ENCODE measurements at places on chromosomes 6 and 20.

- no peak for DNase-seq
Observed at GRCh38 chr20:33086052-33086722, 6.7 kb downstream of the BPIFB4 start.

GRCh38 chr20:53077373-53078205 is 105.4 kb downstream of the TSHZ2 start:
- DNase-seq = no peak

- DNase-seq = peak; percentile 50
Observed at GRCh38 chr6:138654715-138655634, 118.6 kb upstream of the CCDC28A start.

DNA sequence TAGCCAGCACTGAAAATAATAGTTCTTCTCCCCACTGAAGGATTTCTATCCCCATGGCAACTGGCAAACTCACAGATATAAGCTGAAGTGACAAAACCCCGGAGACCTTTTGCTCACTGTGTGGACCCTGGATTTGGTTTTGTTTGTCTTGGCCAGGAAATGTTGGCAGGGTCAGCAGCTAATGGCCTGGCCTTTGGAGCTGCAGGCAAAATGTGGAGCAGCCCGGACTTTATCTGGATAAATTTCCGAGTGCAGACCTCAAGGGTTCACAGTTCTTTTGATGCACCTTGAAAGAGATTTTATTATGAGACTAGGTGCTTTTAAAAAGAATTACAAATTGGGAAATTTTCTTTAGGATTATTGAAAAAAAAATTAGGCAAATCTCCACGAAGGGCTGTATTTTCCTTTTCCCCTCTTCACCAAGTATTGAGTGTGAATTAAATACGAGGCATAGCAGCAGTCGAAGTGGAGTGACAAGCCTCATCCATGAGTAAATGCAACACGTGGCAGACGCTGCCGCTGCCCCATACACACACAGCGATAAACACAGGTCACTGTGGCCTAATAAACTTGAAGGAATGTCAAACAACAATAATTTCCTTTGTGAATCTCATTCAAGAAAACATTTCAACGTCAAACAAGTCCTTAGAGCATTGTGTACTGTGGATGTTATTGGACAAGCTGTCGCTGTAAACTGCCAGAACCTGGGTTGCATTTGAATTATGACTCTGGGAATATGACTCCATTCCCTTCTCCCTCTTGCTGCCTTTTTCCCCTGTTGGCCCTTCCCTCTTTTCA is 35.1 kb upstream of the CCN6 start:
- no peak for DNase-seq

DNA sequence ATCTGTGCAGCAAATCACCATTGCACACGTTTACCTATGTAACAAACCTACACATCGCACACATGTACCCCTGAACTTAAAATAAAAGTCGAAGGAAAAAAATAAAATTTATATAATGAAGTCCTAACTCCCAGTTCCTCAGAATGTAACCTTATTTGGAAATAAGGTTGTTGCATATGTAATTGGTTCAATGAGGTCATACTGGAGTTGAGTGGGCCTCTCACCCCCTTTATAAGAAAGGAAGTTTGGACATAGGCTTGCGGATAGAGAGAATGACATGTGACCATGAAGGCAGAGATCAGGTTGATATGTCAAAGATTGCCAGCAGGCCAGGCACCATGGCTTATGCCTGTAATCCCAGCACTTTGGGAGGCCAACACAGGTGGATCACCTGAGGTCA is 16.1 kb upstream of the ZBTB22 start:
- DNase-seq = no peak

- DNase-seq = no peak
Observed at GRCh38 chr20:10649797-10650160, 24.0 kb downstream of the JAG1 start.

GRCh38 chr20:37565134-37565811 is 37.6 kb upstream of the BLCAP start:
- no peak for DNase-seq

- no peak for DNase-seq
Observed at GRCh38 chr6:107535626-107536025, 45.7 kb downstream of the SOBP start.

DNA sequence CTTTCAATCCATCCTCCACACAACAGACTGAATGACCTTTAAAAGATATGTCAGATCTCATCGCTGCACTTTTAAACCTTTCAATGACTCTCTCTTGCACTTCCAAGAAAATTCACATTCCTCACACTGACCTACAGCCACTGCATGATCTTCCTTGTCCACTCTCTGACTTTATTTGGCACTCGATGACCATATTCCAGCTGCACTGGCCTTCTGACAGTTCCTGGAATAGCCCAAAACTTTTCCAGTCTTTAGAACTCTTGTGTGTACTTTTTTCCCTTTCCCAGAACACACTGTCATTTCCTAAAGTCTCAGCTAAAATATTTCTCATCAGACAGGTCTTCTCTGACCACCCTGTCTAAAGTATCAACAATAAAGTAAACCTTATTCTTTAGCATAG is 174.6 kb downstream of the ADGRG6 start:
- no peak for DNase-seq

DNA sequence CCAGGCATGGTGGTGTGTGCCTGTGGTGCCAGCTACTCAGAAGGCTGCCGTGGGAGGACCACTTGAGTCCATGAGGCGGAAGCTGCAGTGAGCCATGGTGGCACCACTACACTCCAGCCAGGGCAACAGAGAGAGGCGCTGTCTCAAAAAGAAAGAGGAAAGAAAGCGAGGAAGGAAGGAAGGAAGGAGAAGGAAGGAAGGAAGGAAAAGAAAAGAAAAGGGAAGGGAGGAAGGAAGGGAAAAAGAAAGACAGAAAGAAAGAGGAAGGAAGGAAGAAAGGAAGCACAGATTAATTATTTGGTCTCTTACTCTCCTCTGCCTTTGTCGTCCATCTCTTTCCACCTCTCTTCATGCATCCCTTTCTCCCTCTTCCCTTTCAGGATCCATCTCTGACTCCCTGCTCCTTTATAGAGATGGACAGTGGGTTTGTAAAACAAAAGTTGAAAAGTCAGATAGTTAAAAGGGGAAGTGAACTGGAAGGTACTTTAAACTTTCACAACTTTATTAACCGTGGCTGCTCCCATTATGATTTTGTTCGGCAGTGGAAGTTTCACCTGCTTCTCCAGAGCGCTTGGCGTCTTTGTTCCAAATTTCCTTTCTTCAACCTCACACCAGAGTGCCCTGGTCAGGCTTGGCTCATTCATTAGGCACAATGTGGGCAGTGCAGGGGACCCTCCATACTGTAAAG is 1.5 kb downstream of the HLA-DQA1 start:
- DNase-seq = no peak

GRCh38 chr6:163397326-163397725 is 17.2 kb upstream of the QKI start:
- DNase-seq = no peak

DNA sequence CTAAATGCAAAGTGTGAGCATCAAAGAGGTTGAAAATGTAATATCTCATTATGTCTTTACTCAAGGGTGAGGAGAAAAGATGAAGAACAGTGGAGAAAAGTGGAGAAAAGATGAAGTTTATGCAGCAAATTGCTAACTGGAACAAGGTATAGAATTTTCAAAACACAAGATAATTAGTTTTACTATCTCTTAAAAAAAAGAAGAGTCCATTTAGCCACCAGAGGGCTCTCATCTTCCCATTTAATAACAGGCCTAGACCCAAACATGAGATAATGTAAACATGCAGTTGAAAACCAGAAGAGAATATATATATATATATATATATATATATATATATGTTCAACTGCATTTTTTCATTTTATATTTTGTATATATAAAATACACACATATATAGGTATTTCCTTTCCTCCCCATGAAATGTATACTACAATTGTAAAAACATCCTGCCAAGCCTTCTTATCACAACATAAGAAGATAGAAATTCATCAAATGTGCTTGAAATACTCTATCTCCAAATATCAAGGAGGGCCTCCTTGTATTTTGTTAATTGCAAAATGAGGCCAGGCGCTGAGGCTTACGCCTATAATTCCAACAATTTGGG is 78.4 kb downstream of the ADTRP start:
- DNase-seq = no peak

DNA sequence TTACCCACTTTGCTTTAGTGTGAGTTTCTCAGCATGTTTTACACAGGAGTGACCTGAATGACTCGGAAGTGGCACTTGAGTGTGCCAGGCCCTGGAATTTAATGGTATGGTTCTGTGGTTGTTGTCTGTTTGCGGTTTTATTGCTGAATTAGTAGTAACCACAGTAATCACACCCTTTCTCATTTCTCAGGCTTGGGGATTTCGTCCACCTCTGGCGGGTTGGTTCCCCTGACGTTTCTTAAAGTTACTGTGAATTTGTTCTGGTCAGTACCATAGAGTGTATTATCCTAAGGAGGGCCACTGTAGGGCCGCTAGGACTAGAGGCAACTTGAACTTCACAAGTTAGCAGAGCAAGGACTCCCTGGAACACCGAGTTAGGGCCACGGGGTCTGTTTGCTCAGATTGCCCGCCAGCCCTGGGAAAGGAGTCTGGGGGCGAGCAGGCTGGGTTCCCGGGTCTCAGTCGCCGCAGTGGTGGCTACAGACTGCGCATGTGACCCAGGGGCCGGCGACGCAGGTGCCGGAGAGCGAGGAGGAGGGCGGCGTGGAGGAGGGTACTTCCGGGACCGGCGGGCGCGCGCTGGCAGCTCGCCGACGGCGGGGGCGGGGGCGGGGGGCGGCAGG is 546 bp upstream of the KLHL32 start:
- DNase-seq = no peak

DNA sequence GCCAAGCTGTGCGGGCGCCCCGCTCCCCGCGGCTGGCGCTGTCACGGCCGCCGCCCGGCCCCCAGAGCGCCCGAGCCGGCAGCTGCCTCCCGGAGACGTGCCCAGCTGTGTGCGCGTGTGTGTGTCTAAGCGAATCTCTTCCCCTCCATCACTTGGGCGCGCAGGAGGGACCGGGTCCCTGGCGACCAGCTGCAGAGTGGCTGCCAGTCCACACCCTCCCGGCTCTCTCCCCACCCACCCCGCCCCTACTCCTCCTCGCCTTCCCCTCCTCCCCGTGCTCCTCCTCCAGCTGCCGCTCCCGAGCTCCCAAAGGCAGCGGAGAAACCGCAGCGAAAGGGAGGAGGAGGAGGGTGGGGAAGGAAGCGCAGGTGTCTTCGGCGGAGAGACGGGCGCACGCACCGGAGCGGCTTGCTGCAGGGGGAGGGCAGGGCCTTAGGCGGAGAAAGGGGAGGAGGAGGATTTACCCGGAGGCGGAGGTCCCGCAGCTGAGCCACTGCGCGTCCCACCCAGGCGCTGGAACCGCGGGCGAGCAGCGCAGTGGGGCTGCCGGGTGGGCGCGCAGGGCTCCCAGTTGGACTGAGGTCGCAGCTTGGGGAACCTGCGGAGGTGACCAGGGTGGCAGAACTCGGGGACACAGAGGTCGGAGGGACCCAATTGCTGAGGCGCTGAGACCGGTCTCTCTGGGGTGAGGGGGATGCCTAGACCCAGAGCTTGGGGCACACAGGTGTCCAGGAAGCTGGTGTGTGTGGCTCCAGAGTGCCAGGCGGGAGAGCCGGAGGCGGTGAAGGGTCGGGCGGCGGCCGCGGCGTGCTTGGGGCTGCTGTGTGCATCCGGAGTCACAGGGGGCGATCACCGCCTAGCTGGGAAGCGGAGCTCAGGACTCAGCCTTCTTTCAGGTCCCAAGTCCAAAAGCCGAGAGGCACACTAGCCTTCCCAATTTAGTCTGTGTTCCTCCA is at the start of gene HS3ST5:
TSS of gene HS3ST5 (minus strand) at position 198 of the 956 bp plus-strand sequence. CDS start 280,178 bp downstream, outside the sequence.
- DNase-seq = peak; percentile 42

DNA sequence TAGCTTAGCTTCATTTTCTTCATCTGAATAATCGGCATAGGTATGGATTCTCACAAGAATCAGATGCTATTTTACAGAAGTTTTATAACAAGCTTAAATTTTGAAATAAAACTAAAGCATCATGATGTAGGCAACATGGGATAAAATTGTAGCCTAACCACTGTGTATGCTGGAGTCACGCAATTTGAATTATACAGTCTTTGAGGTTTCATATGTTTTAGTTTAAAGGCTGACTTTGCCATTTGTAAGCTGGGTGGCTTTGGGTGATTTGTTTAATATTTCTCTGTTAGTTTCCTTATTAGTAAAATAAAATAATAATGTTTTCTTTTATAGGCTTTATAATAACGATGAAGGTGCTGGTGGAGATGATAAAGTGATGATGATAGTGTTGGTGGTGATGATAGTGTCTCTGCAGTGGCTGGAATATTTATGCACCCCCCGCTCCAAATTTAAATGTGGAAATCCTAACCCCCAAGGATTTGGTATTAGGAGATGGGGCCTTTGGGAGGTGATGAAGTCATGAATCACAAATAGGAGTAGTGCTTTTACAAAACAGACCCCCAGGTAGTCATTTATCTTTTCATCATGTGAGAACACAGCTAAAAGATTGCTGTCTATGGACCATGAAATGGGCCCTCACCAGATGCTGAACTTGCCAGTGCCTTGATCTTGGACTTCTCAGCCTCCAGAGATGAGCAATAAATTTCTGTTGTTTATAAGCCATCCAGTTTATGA is 42.0 kb downstream of the DOK5 start:
- DNase-seq = no peak

DNA sequence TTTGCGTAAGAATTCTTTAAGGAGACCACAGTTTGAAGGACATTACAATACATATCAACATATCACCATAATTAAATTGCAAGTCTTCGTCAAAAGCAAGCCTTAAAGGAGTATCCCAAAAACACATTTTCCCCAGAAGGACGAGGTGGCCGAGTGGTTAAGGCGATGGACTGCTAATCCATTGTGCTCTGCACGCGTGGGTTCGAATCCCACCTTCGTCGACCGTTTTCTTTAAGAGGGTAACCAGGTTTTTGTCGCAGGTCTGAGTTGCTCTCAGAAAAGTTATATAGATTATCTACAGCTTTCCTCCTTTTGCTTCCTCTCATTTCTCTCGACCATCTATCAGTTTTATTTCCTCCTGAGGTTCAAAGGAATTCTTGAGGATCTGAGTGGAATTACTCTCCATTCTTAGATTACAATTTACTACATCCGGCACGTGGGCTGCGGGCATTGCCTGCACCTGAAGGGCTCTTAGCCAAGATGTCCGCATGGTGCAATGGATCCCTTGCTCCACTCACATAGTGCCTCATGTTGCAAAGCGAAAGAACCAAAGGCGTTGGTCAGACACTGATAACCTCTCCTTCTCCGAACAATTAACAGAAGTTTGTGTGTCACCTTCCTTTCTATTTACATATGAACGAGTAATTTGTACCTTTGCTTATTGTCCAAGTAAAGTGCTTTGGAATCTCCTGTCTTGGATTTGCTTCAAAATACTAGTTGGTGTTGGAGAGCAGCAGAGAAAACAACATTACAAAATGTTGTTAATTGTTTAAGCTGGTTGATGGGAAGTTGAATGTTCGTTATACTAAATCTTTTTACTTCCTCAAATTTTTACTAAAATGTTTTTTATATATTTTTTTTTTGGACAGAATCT is 14.0 kb downstream of the POM121L2 start:
- no peak for DNase-seq

DNA sequence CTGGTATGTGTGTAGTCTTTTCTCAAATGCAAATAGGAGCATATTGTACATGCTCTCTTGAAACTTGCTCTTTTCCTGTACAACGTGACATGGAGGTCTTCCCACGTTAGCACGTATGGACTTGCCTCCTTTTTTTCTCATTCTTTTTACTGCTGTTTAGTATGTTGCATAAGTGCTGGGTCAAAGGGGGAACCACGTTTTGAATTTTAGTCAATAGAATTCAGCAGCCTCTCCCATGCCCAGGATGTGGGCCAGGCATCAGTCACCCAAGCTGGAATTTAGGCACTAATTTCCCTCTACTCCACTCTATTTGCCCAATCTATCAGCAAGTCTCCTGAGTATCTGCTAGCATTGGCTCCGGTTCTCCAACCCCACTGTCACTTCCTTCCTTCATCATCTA is 41.5 kb upstream of the RNF24 start:
- DNase-seq = no peak

Data from caudate nucleus (tissue), 63 donors.